ENCODE measurements at places on chromosomes 11 and 22. TPM values are rescaled to one million over a fixed set of nuclear protein-coding genes. Genes with fewer than 3 reads are reported as not detected.

DNA sequence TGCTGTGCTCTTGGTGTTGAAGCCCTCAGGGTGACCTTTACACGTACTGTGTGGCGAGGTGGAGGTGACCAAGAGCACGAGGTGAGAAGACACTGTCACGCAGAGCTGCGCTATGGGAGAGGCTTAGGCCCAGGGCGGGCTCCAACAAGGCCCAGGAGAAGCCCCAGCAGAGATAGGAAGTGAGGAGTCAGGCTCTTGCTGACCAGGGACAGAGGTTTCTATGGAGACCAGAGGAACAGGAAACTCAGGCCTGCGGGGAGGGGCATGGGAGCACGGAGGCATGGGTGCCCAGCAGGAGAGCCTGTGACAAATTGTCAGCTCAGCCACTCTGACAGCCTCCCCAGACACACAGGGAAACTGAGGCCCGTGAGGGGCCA lies 15.8 kb downstream of the DGKZ start:
- H3K36me3 ChIP-seq, result peaks cover 1% of the 10 kb centered on the region
- no peak overlapping the region for H3K4me3 ChIP-seq
- H3K4me1 ChIP-seq, result peaks cover 28% of the 10 kb centered on the region
- DNase-seq, result no peak
- peak overlapping the region; percentile 85 for H3K27ac ChIP-seq
- no peaks in the 10 kb centered on the region for H3K27me3 ChIP-seq

DNA sequence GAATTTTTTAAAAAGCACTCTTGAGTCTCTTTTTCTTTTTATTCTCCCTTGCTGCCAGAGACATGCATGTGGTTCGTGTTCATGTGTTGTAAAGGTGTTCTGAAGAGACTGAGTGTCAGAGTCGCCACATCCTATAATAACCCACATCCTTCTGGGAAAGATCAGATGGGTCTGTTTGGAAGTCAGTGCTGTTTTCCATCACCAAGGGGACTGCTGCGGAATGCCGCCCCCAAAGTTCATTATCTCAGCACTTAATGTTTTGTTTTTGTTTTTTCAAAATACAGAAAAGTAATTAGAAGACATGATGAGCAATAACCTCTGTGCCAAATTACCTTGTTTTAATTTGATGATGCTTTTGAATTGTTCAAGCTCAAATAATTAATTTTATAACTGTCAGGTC lies 56.9 kb upstream of the EIF3M start:
- no peaks in the 10 kb centered on the region for H3K4me1 ChIP-seq
- H3K36me3 ChIP-seq, result no peaks in the 10 kb centered on the region
- DNase-seq, result no peak
- no peaks in the 10 kb centered on the region for H3K27me3 ChIP-seq
- no peak overlapping the region for H3K4me3 ChIP-seq

GRCh38 chr11:10409207-10409661 lies 45.8 kb upstream of the AMPD3 start:
- peaks cover 24% of the 10 kb centered on the region for H3K4me1 ChIP-seq

GRCh38 chr11:110629594-110629993 lies 82.6 kb downstream of the ARHGAP20 start:
- DNase-seq, result no peak
- H3K4me1 ChIP-seq, result no peaks in the 10 kb centered on the region
- no peaks in the 10 kb centered on the region for H3K36me3 ChIP-seq
- H3K27ac ChIP-seq, result no peak overlapping the region

DNA sequence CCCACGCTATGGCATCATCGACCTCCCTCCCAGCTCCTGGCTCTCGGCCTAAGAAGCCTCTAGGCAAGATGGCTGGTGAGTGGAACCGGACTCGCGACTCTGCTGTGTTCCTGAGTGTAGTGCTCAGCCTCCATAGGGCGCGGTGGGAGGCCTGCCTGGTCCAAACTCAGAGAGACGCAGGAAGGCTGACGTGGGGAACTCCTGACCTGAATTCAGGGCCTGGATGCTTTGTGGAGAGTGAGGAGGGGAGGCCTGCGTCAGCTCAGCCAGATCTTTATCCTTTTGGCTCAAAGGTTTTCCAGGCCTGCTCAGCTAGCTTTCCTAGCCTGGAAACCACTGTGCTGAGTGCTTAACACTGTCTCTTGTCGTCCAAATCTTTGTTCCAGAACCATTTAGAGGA lies 8.0 kb downstream of the TIRAP start:
- H3K27me3 ChIP-seq, result no peaks in the 10 kb centered on the region
- no peak for DNase-seq
- H3K4me1 ChIP-seq, result no peaks in the 10 kb centered on the region
- H3K4me3 ChIP-seq, result no peak overlapping the region

DNA sequence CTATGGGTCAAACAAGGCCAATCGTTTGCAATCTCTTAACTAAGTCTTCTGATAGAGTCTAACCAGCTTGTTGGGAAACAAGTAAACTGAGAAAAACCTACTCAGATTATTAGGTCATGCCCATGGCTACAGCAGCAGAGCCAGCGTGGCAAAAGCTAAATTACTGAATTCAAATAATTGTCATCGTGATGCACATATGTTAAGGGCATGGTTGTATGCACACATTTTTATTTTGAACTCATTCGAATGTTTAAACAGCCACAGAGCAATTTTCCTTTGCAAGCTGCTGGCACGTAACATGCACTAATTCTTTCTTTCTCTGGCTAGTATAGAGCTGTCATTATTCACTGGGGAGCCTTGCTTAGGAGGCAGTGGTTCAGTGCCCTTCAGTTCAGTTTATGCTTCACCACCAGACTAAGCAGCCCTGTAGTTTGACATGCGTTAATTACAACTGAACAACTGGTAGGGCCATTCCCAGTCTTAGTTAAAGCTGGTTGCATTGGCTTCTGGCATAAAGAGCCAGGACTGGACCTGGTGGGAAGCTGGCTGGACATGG lies 396.4 kb downstream of the METTL15 start:
- no peaks in the 10 kb centered on the region for H3K36me3 ChIP-seq
- H3K4me3 ChIP-seq, result no peak overlapping the region
- H3K27me3 ChIP-seq, result no peaks in the 10 kb centered on the region

GRCh38 chr11:2122222-2122906 lies 16.8 kb downstream of the IGF2 start:
- DNase-seq, result no peak
- H3K27ac ChIP-seq, result no peak overlapping the region
- no peaks in the 10 kb centered on the region for H3K27me3 ChIP-seq

DNA sequence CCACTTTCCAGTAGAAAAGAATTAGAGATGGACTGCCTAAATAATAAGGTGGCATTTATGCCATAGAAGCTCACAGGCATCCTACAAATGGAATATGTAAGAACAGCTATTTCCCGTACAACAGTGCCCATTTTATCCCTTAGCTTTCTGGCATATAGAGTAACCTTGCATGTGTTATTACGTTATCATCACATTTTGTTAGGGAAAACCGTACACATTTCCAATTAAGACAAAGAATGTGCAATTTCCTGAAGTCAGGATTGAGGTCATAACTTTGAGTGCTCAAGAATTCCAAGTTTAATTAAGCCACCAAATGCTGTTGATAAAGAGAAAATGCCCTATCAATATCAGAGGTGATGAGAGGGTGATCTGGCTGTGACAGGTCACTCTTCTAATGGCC lies 58.9 kb downstream of the LDLRAD3 start:
- H3K27ac ChIP-seq, result no peak overlapping the region
- H3K4me3 ChIP-seq, result no peak overlapping the region
- H3K27me3 ChIP-seq, result no peaks in the 10 kb centered on the region

- no peaks in the 10 kb centered on the region for H3K36me3 ChIP-seq
- peaks cover 5% of the 10 kb centered on the region for H3K4me1 ChIP-seq
- no peak overlapping the region for H3K27ac ChIP-seq
- no peak overlapping the region for H3K4me3 ChIP-seq
- peaks cover 72% of the 10 kb centered on the region for H3K27me3 ChIP-seq
- no peak for DNase-seq
Measured at GRCh38 chr11:63489879-63490278, 1.1 kb downstream of the PLAAT5 start.

- no peaks in the 10 kb centered on the region for H3K36me3 ChIP-seq
- H3K27me3 ChIP-seq, result no peaks in the 10 kb centered on the region
- H3K4me3 ChIP-seq, result no peak overlapping the region
- no peak overlapping the region for H3K27ac ChIP-seq
- H3K4me1 ChIP-seq, result no peaks in the 10 kb centered on the region
- peak; percentile 27 for DNase-seq
Measured at GRCh38 chr22:22666307-22667091, 22.1 kb downstream of the GGTLC2 start.

DNA sequence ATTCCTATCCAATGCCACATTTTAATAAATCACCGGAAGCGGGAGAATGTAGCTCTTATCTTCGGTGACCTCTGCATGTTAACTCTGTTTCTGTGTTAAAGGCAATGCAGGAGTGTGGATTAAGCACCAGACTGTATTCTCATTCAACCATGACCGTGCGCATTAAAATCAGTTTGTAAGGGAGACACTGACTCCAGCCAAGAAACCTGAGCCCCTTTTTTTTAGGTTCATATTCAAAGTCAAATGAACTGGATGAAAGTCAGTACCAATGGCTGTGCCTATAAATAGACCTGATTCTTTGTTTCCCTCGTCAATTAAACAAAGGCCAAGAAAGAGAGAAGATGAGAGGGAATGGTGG lies 32.2 kb downstream of the C11orf91 start:
- no peak overlapping the region for H3K4me3 ChIP-seq
- DNase-seq, result peak; percentile 71
- no peaks in the 10 kb centered on the region for H3K27me3 ChIP-seq
- H3K36me3 ChIP-seq, result no peaks in the 10 kb centered on the region
- H3K4me1 ChIP-seq, result peaks cover 10% of the 10 kb centered on the region

GRCh38 chr11:71519546-71519945 lies 7.5 kb upstream of the KRTAP5-7 start:
- no peaks in the 10 kb centered on the region for H3K36me3 ChIP-seq
- DNase-seq, result no peak
- H3K4me3 ChIP-seq, result no peak overlapping the region
- no peaks in the 10 kb centered on the region for H3K27me3 ChIP-seq
- H3K4me1 ChIP-seq, result no peaks in the 10 kb centered on the region

DNA sequence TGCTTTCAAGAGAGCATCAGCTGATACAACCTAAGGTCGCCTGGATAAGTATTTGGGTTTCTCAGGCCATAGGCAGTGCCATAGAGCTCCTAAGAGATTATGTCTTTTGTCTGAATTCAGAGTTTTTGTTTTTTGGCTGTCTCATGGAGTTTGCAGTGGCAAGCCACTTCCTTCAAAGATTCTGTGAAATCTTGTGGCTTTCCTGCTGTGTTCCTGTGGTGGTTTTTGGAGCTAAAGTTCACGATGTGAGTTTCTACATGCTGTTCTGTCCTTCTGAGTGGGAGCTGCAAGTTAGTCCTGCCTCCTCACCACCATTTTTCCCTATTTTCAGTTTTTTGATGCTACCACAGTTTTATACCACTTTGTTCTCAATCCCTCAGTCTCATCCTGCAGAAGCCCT lies 111.4 kb downstream of the COMMD9 start:
- no peaks in the 10 kb centered on the region for H3K4me1 ChIP-seq
- no peaks in the 10 kb centered on the region for H3K36me3 ChIP-seq
- no peak overlapping the region for H3K27ac ChIP-seq
- H3K27me3 ChIP-seq, result no peaks in the 10 kb centered on the region
- DNase-seq, result no peak
- H3K4me3 ChIP-seq, result no peak overlapping the region

- H3K27ac ChIP-seq, result peak overlapping the region; percentile 76
- DNase-seq, result peak; percentile 68
- peaks cover 3% of the 10 kb centered on the region for H3K36me3 ChIP-seq
- H3K4me1 ChIP-seq, result peaks cover 18% of the 10 kb centered on the region
Measured at GRCh38 chr11:62611705-62612365, 740 bp downstream of the EML3 start.

- H3K4me3 ChIP-seq, result no peak overlapping the region
- H3K27me3 ChIP-seq, result no peaks in the 10 kb centered on the region
- no peak overlapping the region for H3K27ac ChIP-seq
- no peaks in the 10 kb centered on the region for H3K36me3 ChIP-seq
- no peak for DNase-seq
- no peaks in the 10 kb centered on the region for H3K4me1 ChIP-seq
Measured at GRCh38 chr22:25623851-25624250, 59.4 kb downstream of the GRK3 start.

DNA sequence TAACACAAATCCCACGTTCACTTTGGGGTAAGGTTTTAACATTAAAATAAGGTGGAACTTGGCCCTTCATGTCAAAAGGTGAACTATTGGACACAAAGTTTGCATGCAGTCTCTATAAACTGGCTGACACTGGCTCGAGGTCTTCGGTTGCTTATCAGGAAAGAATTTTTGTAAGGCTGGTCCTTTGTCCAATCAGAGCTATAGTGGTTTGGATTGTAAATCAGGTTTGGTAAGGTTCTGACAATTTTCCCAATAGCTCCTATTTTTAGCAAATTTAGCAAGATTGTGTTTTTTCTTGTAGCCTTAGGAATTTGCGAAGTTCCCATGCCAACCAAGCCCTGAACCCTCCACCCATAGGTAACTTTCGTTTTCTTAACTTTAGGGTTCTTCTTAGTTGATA lies 17.6 kb upstream of the MED17 start:
- no peak overlapping the region for H3K27ac ChIP-seq
- H3K36me3 ChIP-seq, result no peaks in the 10 kb centered on the region
- H3K4me3 ChIP-seq, result no peak overlapping the region
- H3K27me3 ChIP-seq, result no peaks in the 10 kb centered on the region
- H3K4me1 ChIP-seq, result no peaks in the 10 kb centered on the region

DNA sequence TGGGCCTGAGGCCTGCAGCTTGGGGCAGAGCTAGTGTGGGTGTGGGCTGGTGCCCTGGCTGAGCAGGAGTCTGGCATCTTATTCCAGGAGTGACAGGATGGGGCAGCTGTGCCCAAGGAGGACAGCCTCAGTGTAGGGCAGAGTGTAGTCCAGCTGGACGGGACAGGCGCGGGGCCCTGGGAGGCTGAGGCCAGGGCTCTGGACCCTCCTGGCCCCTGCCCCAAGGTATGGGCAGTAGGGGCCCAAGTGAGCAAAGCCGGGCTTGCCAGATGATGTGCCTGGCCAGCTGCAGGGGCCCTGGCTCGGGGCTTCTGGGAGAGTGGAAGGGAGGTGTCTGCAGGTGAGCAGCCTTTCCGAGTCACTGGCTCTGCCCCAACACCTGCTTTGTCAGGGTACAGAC lies 1190.9 kb downstream of the BRD1 start:
- H3K36me3 ChIP-seq, result no peaks in the 10 kb centered on the region
- no peaks in the 10 kb centered on the region for H3K27me3 ChIP-seq
- H3K4me3 ChIP-seq, result no peak overlapping the region

GRCh38 chr11:64245797-64246620 lies 734 bp downstream of the PPP1R14B start:
- no peaks in the 10 kb centered on the region for H3K27me3 ChIP-seq
- DNase-seq, result peak; percentile 84
- H3K27ac ChIP-seq, result peak overlapping the region; percentile 92
- peak overlapping the region; percentile 99 for H3K4me3 ChIP-seq
- peaks cover 32% of the 10 kb centered on the region for H3K4me1 ChIP-seq

GRCh38 chr11:72780296-72781062 lies 13.4 kb downstream of the STARD10 start:
- peak overlapping the region; percentile 55 for H3K4me3 ChIP-seq
- no peaks in the 10 kb centered on the region for H3K36me3 ChIP-seq

GRCh38 chr11:130043575-130043974 lies 26.1 kb upstream of the APLP2 start:
- no peak overlapping the region for H3K4me3 ChIP-seq
- H3K36me3 ChIP-seq, result no peaks in the 10 kb centered on the region
- no peak for DNase-seq
- no peaks in the 10 kb centered on the region for H3K4me1 ChIP-seq
- no peak overlapping the region for H3K27ac ChIP-seq

CHADL gene
- not detected for total RNA-seq

EFCAB6 gene
- 0.59 TPM for total RNA-seq

OR51E2 gene
- total RNA-seq, result not detected

DTX4 gene
- 1.9 TPM for total RNA-seq

ENTHD1 gene
- total RNA-seq, result not detected

CLMP gene
- 45.9 TPM for total RNA-seq
